ENCODE measurements at places on chromosomes 1 and 21. TPM values are rescaled to one million over a fixed set of nuclear protein-coding genes. Genes with fewer than 3 reads are reported as not detected.

NTNG1 gene
- polyA plus RNA-seq, result 7.2 TPM

NBPF6 gene
- polyA plus RNA-seq, result not detected

- no peak overlapping the region for H3K4me3 ChIP-seq
- no peak overlapping the region for H3K27ac ChIP-seq
- H3K4me1 ChIP-seq, result peaks cover 13% of the 10 kb centered on the region
Observed at GRCh38 chr1:61425040-61425439, 299.9 kb downstream of the TM2D1 start.

GRCh38 chr1:28157894-28158293 is 18.6 kb downstream of the PTAFR start:
- no peak overlapping the region for H3K4me3 ChIP-seq
- H3K27ac ChIP-seq, result no peak overlapping the region
- no peaks in the 10 kb centered on the region for H3K27me3 ChIP-seq
- DNase-seq, result no peak
- H3K4me1 ChIP-seq, result no peaks in the 10 kb centered on the region

GRCh38 chr1:48670234-48671020 is 106.3 kb downstream of the BEND5 start:
- H3K27me3 ChIP-seq, result no peaks in the 10 kb centered on the region
- no peak overlapping the region for H3K4me3 ChIP-seq
- peaks cover 28% of the 10 kb centered on the region for H3K4me1 ChIP-seq
- DNase-seq, result no peak

DNA sequence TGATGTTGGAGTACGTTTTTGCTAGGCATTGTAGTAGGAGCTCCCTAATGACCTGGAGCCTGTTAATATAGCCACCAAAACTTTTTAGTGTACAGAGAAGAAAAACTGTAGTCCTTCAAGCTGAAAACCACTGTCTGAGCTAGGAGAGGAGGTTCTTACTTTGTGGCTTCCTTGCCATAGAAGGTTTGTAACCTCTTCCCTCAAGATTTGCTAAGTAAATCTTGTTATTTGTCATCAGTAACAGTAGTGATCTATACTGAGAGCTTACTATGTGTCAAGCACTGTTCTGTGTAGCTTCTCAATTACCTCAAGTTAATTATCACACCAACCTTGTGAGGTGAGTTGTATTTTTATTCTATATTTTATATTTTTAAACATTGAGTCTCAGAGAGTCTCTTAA is 21.2 kb upstream of the LRRC8C start:
- DNase-seq, result no peak
- H3K4me1 ChIP-seq, result peaks cover 11% of the 10 kb centered on the region
- no peak overlapping the region for H3K4me3 ChIP-seq

DNA sequence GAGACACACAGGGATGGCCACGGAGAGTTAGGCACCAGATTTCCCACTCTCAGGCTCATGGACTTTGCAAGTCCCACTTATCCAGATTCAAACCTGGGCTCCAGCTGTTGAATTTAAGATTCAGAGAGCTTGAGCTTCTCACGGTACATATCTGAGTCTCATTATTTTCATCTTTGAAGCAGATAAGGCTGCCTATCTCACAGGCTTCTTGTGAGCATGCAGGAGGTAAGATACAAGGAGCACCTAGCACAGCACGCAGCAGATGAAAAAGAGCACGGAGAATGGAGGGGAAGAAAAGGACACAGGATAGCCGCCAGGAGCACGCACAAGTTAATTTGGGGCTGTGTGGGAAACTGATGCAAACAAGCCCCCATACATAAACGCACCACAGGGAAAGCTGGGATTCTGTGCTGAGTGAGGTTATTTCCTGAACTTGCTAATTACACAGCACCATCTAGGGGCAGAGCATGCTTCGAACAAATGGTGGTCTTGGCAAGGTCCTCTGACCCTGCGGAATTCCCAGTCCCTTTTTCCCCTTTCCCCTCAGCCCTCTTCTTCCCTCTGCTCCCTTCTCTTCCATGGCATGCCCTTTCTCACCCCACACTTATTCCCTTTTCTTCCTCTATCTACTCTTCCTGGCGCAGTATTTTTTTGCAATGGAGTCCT is 134.7 kb upstream of the VANGL1 start:
- no peaks in the 10 kb centered on the region for H3K27me3 ChIP-seq
- no peak overlapping the region for H3K27ac ChIP-seq
- no peak overlapping the region for H3K4me3 ChIP-seq
- H3K4me1 ChIP-seq, result 0 out of 2 replicates have a peak, but pooled peaks cover 3% of the 10 kb centered on the region

GRCh38 chr1:223332997-223333396 is 31.0 kb downstream of the SUSD4 start:
- no peaks in the 10 kb centered on the region for H3K4me1 ChIP-seq
- no peaks in the 10 kb centered on the region for H3K36me3 ChIP-seq
- H3K27ac ChIP-seq, result no peak overlapping the region
- no peak for DNase-seq

DNA sequence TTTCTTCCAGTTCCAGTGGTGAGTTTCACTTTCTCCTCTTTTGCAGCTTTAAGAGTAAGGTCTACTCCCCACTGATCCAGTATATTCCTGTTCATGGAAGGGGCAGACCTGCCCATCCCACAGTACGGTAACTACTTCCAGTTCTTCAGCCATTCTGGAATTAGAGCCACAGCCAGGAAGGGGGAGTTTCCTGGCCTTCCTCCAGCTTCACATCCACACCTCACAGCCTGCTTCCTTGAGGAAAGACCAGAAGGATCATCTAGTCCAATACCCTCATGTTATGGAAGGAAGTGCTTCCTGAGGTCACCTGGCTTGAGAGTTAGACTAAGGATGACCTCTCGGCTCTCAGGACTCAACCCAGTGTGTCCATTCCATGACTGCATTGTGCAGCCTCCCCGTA is 597.8 kb downstream of the KIF26B start:
- no peaks in the 10 kb centered on the region for H3K36me3 ChIP-seq
- no peak overlapping the region for H3K4me3 ChIP-seq
- no peak for DNase-seq
- peaks cover 10% of the 10 kb centered on the region for H3K4me1 ChIP-seq
- no peaks in the 10 kb centered on the region for H3K27me3 ChIP-seq

Measured in GM23338 (cell line).